ENCODE measurements at places on chromosomes 1 and 21.

- no peak for DNase-seq
Measured at GRCh38 chr1:62337706-62338631, 18.7 kb upstream of the KANK4 start.

DNA sequence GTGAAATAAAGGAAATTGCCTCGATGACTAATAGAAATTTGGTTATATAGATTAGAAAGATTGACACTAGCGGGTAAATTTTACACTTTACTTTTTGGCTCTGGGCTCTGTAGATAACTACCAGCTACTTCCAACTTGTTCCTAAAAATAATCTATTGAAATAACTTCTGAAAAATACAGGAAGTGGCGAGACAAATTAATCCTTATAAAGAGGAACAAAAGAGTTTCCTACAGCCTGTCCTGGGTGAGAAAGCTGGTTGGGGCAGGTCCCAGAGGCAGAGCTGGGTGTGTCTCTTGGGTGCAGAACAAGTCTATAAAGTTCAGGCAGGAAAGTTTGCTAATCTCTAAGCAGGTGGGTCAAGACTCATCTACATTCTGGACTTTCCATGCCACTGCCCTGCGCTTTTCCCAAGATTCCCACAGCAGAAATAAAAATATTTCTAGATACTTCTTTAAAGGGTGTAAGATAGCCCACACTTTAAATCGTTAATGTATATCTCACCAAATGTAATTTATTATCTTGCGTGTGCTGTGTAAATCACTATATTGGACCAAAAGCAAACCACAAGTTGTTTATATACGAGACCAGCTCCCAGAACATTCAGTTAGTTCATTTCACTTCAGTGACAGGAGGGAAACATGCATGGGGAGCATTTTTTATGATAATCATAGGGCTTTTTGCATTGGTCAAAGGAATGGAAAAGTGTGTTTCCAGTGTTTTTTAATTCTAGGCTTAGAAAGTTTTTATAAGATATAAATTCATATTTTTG, 70.1 kb upstream of the NRIP1 start:
- DNase-seq: no peak

DNA sequence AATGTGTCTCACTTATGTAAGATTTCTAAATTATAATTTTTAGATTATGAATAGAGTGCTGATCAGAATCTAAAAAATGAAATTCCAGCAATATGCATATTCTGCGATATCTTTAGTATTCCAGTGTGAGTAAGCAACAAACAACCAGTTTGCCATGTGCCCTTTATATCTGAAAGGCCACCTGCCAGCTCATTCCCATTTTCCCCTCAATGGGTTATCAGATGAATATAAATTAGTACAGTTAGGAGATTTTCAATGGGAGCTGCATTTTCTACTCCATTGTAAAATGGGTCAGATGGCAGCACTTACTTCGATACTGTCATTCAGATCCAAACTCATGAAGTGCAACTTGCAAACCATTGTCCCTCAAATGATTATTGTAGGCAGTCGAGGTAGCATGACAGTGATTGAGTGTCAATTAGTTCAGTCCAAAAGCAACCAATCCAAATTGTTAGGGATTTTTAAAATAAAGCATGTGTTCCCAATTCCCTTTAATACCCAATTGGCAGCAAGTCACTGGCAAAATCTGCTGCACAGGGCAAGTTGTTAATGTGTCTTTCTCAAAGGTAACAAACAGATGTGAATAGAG, 680.3 kb downstream of the LRRIQ3 start:
- DNase-seq: no peak

DNA sequence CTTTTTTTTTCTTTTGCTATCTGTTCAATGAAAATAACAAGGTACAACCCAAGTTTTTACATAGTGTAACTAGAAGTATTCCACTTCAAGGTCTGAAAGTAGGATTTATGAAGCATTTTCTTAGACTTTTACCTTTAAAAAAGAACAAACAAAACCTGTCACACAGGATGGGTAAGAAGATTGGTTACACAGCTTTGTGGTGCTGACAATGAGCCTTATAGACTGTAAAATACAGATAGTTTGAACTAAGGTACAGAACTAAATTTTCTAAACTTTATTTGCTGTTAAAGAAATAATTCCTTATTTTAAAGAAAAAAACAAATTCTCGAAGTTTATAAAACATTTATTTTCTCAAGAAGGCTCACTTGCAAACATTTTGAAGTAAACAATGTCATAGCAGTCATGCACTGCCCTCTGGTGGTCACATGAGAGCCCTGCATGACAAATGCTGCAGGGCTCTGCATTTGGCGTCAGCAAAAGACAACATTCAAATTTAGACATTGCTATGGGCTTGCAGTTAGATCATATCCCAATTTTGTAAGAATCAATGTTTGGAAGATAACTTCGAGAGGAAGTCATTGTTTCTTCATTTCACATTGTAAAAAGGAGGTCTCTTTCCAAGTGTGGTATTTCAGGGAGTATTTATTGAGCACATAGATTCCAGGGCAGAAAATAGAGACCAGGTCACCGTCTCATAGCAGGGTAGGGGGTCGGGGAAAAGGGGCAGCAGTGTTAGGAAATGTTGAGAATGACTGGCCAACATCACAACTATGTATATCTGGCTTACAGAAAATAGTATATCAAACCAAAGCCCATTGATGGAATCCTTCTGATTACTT, 115.3 kb upstream of the FMN2 start:
- DNase-seq: no peak

- DNase-seq: no peak
Measured at GRCh38 chr1:163561580-163562295, 240.0 kb downstream of the NUF2 start.

DNA sequence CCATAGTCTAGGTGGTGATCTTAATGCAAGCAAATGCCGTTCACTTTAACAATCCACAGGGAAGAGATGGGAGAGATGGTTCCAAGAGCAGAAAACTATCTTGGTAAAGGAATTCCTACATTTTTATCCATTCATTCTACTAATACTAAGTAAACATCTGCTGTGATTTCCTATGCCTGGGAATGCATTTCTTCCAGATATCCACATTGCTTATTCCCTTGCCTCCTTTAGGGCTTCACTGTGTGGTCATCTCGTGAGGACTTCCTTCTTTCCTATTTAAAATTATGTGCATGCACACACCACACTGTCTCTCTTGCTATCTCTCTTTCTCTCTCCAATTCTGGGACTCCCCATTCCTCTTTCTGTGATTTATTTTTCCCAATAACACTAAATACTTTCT, 199.0 kb upstream of the C1orf105 start:
- DNase-seq: no peak

- no peak for DNase-seq
Measured at GRCh38 chr1:59815892-59816291, 1.1 kb downstream of the HOOK1 start.

DNA sequence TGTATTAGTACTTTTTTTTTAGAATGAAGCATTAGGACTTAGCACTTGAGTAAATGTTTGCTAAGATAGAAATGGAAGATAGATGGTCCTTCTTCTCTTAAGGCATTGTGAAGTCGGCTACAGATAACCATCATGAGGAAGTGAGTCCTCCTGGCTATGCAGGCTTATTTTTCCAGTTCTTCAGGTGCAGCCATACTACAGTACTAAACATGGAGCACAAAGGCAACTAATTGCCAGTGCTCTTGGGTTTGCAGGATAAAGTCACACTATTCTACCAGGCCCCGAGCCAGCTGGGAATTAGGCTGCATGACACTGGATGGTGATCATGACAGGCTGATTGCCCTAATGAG, 197.3 kb upstream of the SGIP1 start:
- DNase-seq: no peak

DNA sequence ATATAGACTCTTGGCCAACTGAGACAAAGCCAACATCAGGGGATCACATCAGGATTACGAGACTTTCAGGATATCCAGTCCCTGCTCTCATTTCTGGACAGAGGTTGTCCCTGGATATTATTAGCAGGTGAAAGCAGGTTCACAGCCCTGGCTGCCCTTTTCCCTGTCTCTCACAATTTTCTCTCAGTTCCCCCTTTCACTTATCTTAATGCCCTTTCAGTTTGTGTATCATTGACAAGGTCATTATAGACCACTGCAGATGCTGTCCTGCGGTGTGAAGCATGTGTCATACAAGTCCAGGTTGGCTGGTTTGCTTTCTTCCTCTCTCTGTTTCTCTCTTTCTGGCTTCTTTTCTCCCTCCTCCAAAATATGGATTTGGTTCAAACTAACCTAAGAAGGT, 2.1 kb upstream of the KLHDC9 start:
- DNase-seq: peak; percentile 15

GRCh38 chr1:216997069-216997468, 273.8 kb upstream of the ESRRG start:
- DNase-seq: no peak

DNA sequence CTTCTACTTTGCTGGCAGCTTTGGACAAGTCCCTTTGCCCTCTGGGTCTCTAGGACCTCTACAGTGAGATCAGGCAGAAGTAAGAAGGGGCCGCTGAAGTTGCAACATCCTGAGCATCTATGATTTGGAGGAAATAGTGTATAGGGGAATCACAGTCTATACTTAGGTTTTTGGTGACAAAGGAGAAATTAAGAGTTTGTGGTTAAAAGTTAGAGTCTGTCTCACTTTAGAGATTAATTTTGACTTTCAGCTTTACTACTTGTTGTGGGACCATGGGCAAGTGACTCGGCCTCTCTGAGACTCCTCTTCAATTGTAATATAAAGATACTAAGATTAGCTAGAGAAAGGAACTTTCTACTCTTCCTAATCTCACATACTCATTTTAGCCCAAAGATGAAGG, 33.1 kb upstream of the LMX1A start:
- no peak for DNase-seq

DNA sequence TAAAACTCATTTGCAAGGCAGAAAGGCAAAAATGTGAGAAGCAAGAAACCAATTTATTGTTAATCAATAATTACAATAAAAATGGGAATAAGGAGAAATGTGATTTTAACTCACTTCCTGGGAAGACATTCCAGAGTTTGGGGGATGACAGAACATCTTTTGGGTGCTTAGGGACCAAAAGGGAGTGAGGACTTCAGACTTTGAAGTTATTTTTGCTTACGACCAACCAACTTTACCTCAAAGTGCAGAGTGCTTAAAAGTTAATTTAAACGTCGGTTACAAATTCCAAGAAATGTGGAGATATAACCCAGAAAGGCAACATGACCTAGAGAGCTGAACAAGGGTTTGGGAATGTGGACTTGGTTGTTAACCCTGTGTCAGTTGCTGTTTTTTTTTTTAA, 234.5 kb upstream of the C1orf105 start:
- DNase-seq: no peak

GRCh38 chr1:72336776-72337175, 54.4 kb upstream of the NEGR1 start:
- DNase-seq: no peak

GRCh38 chr1:167767761-167768160, 46.0 kb downstream of the MPZL1 start:
- DNase-seq: no peak

GRCh38 chr1:240021709-240022108, 70.0 kb upstream of the FMN2 start:
- DNase-seq: no peak

- DNase-seq: no peak
Measured at GRCh38 chr1:56229186-56229585, 350.2 kb downstream of the PLPP3 start.

DNA sequence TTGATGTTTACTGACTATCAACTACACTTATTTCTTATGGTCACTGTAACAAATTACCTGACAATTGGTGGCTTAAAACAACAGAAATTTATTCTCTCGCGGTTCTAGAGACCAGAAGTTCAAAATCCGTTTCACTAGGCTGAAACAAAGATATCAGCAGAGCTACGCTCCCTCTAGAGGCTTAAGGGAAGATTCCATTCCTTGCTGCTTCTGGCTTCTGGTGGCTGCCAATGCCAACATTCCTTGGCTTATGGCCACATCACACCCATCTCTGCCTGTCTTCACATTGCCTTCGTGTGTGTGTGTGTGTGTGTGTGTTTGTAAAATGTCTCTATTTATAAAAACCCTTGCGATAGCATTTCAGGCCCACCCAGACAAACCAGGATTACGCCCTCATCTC, 66.4 kb downstream of the LMX1A start:
- DNase-seq: no peak

DNA sequence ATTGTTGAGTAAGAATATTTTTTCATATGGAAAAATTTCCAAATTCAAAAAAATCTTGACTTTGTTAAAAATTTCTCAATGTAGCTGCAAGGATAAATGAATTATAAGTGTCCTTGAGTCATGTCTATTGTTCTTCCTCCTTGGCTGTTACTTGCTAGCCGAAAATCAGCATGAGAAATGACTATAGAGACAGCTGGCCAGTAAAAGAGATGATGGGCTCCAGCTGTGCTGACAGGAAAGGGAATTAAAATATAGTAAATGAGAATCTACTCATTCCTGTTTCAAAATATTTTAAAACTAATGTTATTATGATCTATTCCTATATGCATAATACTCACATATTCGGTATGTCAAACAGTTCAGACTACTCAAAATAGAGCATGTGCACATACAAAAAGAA, 1292.6 kb downstream of the BRINP3 start:
- no peak for DNase-seq

- no peak for DNase-seq
Measured at GRCh38 chr1:23784846-23785245, 6.1 kb upstream of the LYPLA2 start.

DNA sequence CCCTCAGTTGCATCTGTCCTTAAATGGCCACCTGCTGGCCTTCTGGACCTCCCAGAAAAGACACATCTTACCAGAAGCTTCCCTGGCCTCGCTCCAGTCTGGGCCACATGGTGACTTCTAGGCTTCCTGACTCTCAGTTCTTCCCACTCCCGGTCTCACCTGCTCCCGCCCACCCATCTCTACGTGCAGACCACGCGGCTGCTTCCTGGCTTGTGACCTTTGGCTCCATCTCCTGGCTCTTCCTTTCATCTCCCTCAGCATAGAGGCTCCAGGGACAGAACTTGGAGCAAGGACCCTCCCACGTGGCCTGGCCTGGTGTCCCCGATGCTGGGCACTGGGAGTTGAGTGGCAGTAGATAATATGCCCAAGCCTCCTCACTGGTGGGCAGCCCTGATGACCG, 124.9 kb upstream of the IRF2BP2 start:
- peak; percentile 53 for DNase-seq

GRCh38 chr1:101295209-101295608, 58.4 kb downstream of the S1PR1 start:
- no peak for DNase-seq

Measured in left forelimb (tissue), 1 donor.